ENCODE measurements at places on chromosomes 11 and 22. TPM values are rescaled to one million over a fixed set of nuclear protein-coding genes. Genes with fewer than 3 reads are reported as not detected.

Gene TRPC6
- total RNA-seq = not detected

Gene SLC25A45
- 24.8 TPM for total RNA-seq

Gene GGT5
- 0.38 TPM for total RNA-seq

Gene TMEM86A
- total RNA-seq = 6.5 TPM

Gene CDC42EP2
- total RNA-seq = 1.3 TPM

Gene OR51S1
- total RNA-seq = not detected

Gene SCUBE2
- 0.54 TPM for total RNA-seq

Gene CCDC73
- not detected for total RNA-seq

Gene CDC42BPG
- 8.1 TPM for total RNA-seq

Gene MMP8
- not detected for total RNA-seq

Gene MFRP
- not detected for total RNA-seq

Gene OR52I1
- not detected for total RNA-seq

Gene FXYD6
- total RNA-seq = not detected

Gene PKNOX2
- not detected for total RNA-seq

Gene KRTAP5-1
- not detected for total RNA-seq

Measured in naive thymus-derived CD4-positive, alpha-beta T cell (primary cell).